Stimulated activated CD8-positive, alpha-beta memory T cell treated with anti-CD3 and anti-CD28 coated beads, Interleukin-15, amount 100 ng/mL, for 24 hours (primary cell): ENCODE measurements at places on chromosomes 2 and 18.

DNA sequence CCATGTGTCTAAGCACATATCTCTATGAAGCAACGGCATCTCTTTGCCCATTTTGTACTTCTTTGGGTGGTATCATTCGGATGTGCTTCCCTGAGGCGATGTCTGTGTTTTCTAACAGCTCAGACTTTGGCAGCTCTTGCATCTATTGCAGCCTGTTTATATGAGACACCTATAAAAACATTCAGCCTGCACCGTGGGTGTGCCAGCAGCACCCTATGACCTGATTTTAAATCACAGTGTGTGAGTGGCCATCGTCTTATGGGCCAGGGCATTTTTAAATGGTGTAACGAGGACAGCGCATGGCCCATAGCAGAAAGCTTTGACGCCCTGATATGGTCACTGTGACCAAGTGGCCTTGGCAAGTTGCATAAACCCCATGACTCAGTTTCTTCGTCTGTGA lies 12.9 kb downstream of the NPAS2 start:
- DNase-seq = no peak

- DNase-seq = peak; percentile 53
Measured at GRCh38 chr2:176126929-176127773, 2.4 kb upstream of the HOXD8 start.

- DNase-seq = no peak
Measured at GRCh38 chr2:19611491-19612332, 253.3 kb upstream of the OSR1 start.

GRCh38 chr18:48947560-48947959 lies 3.2 kb downstream of the SMAD7 start:
- DNase-seq = no peak

DNA sequence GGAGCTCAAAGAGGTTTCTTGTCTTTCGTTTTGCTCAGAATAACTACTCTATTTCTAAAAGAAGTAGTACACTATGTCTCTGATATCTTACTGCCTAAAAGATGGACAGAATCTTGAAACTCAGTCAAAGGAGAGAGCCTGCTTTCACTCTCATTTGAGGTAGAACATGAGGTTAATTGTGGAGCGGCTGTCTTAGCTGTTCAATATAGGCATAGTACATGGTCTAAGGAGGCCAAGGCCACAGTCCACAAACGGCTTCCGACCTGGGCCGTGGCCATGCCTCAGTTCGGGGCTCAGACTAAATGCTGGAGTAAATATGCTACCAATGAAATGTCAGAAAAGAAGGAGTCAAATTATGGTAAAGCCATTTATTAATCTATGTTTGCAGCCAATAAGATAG lies 185.8 kb upstream of the ACAA2 start:
- no peak for DNase-seq

- DNase-seq = no peak
Measured at GRCh38 chr18:44741511-44741910, 60.8 kb downstream of the SETBP1 start.

DNA sequence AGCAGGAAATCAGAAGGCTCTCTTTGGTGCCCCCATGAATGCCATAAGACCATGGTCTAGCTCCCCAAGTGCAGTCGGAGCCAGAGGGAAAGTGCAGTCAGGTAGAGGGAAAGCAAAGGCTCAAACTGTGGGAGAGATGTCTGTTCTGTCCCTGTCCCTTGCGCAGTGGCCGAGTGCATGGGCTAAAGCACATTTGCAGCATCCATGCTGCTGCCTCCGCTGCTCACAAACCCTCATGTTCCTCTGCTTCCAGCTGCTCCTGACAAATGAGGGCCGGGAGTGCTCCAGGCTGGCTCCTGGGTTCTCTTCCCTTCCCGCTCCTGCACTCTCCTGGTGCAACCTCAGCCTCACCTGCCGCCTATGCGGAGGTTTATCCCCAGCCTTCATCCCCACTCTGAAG lies 34.2 kb downstream of the SCTR start:
- no peak for DNase-seq

DNA sequence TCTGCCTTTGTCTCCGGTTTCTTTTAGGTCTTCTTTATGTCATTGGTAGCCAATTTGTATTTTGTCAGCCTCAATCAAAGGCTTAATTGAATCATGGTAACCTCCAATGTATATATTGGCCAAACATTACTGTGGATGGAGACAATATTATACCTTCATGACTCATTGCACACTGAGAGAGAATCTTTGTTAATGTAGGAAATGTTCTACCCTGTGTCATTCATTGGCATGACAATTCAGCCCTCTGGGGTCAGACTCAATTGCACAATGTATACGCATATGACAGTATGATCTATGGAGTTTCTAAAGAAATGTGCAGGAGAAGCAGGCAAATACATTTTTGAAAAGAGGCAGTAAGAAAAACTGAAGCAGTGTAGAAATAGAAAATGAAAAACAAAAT lies 162.6 kb downstream of the PDE11A start:
- DNase-seq = no peak

DNA sequence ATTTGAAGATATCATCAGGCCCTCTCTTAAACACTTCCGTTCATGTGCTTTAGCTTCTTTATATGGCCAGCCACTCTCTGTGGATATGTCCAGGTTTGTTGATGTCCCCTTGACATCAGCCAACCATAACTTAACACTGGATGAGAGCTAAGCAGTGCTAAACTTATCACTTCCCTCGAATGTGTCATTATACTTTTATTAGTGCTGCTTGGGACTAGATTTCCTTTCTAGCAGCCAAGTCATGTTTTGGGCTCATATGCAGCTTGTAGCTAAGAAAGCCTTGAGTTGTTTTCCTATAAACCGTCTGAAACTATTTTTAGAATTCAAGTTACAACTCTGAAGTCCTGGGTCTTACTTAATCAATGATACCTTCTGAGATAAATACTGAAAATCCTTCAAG lies 144.8 kb upstream of the TNP1 start:
- no peak for DNase-seq

DNA sequence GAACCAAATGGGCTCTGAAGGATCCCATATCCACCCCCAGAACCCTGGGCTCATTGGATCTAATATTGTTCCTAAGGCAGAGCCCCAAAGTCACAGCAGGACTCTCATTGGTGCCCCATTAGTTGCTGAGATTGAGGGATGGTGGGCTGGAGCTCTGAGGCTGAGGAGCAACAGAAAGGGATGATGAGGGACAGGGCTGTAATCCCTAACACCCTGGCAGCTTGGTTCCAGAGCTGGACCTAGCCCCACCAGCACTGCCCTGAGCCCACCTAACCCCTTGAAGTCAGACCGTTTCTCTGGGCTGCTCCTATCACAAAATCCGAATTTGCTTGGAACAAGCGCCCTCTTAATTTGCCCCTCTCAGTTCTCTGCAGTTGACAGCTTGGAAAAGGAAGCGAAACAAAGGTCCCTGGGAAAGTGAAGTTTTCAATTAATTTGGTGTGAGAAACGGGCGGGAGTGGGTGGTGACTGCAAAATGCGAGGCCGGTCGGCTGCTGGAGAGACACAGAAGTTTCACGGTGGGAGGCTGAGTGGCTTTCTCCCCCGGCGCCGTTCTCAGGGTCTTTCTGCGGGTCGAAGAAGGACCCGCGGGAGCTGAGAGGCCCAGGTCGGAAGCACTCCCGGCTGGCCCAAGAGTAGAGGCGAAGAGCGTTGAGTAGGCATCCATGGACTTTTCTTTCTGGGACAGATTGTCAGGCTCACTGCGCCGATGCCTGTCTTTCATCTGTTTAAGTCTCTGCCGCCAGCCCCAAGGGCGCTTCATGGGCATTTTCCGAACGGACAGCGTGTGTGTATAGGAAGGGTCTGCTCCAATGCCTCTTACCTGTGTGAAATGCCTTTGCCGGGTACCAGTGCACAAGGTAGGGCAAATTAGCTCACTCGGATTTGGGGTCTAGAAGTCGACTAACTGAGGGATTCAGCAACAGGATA lies 927 bp upstream of the HOXD13 start:
- DNase-seq = no peak

- no peak for DNase-seq
Measured at GRCh38 chr2:58906081-58906645, 665.0 kb upstream of the FANCL start.

DNA sequence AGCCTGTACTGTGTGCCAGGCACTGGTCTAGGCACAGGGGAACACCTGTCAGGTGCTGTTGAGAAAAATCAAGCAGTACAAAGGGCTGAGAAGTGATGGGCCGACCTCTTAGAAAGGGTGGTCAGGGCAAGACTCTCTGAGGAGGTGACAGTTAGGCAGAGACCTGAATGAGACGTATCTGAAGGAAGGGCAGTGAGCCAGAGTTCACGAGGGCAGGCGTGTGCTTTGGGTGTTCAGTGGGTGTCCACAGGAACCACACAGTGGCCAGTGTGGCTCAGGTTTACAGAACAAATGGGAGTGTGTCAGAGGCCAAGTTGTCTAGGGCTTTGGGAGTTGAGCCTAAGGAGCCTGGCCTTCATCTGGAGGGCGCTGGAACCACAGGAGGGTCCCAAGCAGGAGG lies 6.2 kb downstream of the ARMC9 start:
- no peak for DNase-seq

- no peak for DNase-seq
Measured at GRCh38 chr2:46486436-46486835, 7.1 kb downstream of the TMEM247 start.

DNA sequence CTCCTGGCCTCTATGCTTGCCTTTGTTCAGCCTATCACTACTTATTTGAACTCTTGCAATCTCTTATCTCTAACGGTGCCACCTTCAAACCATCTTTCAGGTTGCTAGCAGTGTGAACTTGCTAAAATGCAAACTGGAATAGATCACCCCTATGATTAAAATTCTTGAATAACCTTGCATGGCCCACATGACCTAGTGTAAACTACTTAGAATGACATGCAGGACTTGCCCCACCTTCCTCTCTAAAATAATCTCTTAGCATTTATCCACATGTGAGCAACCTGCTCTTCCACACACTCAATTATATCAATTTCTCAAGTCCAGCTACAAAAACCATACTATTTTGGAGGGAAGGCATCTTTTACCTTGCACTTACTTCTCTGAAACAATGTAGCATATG lies 137.6 kb downstream of the ETAA1 start:
- no peak for DNase-seq

GRCh38 chr2:223528036-223528435 lies 74.1 kb downstream of the SCG2 start:
- DNase-seq = no peak

DNA sequence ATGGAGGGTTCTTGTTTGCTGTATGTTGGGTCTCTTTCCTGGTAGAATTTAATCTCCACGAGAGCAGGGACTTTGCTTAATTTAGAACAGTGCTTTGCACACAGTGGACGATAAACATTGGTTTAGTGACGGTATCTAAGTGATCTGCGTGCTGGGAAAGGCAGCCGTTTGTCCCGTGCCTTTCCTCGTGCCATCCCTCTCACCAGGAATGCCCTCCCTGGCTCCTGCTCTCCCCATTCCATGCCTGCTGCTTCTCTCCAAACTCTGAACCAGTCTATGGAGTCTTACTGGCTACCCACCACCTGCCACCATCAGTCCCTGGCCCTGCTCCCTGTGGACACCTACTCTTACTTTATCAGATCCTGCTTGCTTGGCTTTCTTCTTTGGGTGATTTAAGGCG lies 27.3 kb upstream of the TNP1 start:
- DNase-seq = no peak

- DNase-seq = no peak
Measured at GRCh38 chr2:176109946-176110345, 2.9 kb downstream of the HOXD11 start.

DNA sequence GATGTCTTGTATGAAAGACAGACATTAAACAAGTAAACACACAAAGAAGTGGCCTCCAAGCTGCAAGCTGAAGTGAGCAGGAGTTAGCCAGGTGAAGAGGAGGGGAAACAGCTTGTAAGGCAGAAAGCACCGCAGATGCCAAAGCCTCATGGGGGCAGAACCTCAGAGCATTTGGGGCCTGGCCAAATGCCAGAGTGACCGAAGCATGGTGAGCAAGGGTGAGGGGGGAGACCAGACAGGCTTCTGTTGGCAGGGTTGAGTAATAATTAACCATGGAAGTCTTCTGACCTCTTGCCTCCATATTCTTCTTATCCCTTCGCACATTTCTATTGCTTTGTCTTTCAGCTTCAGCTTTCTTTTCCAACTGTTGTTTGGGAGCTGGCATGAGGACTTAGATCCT lies 5.6 kb downstream of the QPCT start:
- no peak for DNase-seq

- DNase-seq = no peak
Measured at GRCh38 chr2:30404319-30405259, 42.5 kb upstream of the LCLAT1 start.

DNA sequence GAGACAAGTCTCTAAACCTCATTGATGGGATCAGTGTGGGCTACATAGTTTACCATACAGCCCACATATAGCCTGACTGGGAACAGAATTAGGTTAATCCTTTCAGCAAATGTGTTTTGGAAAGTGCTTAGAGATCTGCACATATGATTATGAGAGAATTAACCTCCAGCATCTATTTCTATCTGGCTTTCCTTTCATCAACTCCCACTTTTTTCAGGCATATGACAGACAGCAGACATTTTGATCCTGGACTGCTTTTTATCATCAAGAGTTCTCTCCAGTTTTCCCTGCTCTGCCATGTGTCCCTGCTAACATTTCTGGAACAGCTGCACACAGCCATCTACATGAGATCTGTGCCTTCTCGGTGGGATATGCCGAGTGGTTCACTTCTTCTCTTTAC lies 139.5 kb upstream of the LRP1B start:
- no peak for DNase-seq

GRCh38 chr2:197498235-197498936 lies 1.3 kb downstream of the HSPD1 start:
- no peak for DNase-seq

- no peak for DNase-seq
Measured at GRCh38 chr2:232350804-232351685, 27.5 kb upstream of the ALPP start.

DNA sequence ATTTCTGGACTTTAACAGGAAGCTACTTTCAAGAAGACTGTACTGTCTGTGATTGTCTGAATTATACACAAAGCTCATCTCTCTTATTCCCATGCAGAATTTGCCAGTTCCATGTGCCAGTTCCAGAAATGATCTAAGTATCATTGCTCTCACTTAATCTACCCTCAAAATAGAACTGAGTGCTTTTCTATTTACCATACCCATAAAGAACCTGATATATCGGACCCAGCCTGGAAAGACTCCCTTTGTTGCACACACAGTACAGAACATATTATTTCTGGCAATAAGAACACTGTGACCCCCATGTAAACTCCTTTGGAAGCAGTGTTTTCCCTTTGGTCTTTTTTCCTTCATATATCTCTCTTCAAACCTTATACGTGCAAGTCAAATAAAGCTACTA lies 102.3 kb upstream of the TTN start:
- no peak for DNase-seq

DNA sequence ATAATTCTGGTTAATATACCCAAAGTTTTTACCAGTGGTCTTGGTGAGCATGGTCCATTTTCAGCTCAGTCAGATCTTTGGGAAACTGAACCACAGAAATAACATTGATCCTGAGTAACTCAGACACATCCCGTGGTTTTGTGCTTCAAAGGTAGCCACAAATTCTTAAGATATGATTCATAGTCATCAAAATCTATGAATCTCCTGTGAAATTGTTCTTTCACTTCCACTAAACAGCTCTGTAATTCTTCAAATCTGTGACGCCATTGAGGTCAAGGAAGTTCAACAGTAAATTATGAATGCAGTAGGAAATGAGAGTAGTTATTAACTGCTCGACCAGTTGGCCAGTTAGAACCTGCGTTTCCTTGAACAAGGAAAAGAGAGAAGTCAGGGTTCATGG lies 147.3 kb downstream of the IRS1 start:
- DNase-seq = no peak
